LHCN-M2 (cell line): ENCODE measurements at places on chromosomes 5 and 9. TPM values are rescaled to one million over a fixed set of nuclear protein-coding genes. Genes with fewer than 3 reads are reported as not detected.

GRCh38 chr9:89883401-89884341 is 278.9 kb downstream of the GADD45G start:
- no peak for DNase-seq

Gene ZFP2
- 0.64 and 0.92 TPM in 2 replicates for total RNA-seq

DNA sequence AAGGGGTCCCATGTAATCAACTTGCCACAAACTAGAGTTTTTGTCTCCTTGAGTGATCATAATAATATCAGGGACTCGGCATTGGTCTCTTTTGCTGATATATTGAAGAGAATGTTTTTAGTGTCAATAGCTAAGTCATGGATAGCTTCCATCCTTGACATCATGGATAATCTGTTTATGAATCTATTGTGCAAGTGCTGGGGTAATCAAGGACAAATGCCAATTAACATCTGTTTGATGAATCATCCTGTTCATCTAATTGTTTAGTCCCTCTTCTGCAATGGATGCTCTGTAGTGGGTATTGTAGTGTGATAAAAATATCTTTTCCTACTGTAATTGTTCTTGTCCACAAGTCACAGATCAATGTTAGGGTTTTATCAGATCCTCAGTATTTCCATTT is 607.5 kb upstream of the SEMA6A start:
- DNase-seq = no peak

- DNase-seq = no peak
Observed at GRCh38 chr9:97567894-97568202, 65.3 kb downstream of the TSTD2 start.

DNA sequence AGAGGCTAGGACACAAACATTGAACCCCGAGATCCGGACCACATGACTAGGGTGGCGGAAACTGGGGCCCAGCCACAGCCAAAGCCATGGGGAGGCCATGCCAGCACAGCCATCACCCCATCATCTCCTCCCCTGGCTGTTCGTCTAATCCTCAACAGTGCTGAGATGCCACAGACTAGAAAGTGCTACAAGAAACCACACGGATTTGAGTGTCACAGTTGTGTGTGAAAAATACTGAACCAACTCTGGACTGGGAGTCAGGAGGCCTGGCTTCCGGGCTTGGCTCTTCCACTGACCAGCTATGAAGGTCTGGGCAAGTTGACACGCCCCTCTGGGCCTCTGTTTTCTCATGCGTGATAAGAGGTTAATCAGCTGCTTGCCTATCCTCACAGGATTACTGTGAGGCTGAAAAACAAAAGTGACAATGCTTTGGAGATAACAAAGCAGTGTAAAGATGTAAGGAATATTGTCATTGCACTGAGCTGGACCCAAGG is 38.8 kb upstream of the SHB start:
- DNase-seq = no peak
